Stimulated activated CD8-positive, alpha-beta memory T cell treated with anti-CD3 and anti-CD28 coated beads, Interleukin-7, amount 100 ng/mL, for 1 hour (primary cell): ENCODE measurements at places on chromosomes 2 and 18.

DNA sequence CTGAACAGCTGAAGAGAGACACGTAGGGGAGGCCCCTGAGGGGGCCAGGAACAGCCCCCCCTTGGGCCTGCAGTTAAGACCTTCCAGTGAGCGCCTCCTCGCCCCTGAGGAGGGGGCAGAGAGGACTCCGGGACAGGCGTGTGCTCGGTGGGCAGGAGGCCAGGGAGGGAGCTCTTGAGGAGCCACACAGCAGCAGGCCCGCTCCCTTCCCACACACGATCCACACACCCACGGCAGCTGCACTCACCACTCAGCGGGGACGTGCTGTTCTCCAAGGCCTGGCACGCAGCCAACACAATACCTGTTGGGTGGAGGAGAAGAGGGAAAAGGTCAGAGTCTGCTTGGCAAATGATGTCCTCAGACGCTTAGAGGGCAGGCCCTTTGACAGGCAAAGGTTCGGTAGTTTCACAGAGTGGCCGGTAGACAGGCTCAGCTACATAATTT, 39.0 kb downstream of the TGFA start:
- DNase-seq = no peak

- DNase-seq = no peak
Measured at GRCh38 chr18:59870623-59871130, 29.1 kb upstream of the PMAIP1 start.

DNA sequence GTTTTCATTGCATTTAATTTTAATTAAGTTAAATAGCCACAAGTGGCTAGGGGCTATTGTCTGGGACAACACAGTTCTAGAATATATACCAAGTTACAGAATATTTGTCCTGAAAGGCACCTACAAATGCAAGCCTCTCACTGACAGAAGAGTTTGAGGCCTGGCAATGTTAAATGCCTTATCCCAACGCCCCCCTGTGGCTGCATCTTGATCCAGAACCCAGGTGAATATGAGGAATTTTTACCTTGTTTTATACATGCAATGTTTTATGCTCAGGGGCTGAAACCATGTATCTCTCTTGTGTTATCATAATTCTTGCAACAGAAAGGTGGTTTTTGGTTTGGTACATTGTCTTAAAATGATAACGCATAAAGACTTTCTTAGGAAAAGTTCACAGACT, 71.8 kb upstream of the SEC11C start:
- no peak for DNase-seq

GRCh38 chr18:61459896-61460648, 126.8 kb downstream of the CDH20 start:
- DNase-seq = no peak

DNA sequence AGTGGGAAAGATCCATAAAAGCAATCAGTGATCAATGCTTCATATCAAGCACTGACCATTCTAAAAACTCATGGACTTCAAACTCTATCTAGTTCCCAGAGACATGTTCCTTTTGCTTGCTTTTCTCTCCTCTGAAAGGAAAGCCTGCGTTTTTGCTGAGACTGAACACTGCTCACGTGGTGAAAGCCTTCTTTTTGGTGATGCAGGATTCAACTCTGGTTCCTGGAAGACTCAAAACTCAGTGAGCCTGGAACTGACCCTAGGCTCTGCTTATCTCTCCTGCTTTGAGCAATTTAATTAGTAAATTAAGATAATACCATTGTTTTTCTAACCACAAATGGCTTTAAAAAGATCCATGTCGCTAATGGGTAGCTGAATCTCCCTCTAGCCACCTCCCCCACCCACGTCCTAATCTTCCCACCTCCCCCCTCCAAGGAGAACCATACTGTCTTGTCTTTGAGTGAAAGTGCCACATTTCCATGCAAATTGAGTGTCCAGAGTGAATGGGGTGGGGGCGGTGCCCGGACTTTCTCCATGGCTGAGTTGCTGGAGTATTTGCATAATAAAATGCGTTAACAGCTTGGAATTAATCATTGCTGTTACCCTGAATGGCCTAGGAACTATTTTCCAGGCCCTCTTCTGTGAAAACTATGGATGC, 130.5 kb downstream of the BCL11A start:
- no peak for DNase-seq

DNA sequence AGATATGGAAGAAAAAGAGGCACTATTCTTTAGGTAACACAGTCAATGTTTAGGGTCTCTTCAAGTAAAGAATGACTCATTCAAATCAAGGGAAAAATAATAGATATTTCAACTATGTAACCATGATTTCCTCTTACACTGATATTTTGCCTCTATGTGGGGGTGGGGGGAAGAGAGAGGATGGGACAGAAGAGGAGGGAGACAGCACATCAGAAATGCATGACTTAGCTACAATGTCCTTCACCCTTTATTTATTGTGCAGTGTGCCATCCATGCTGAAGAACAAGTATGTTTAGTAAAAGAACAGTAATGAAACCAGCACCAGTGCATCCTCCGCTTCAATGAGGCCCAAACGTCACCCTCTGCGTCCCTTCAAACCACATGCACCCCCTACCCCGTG, 204.8 kb downstream of the HDAC4 start:
- DNase-seq = no peak

GRCh38 chr2:171490577-171490976, 31.7 kb upstream of the CYBRD1 start:
- no peak for DNase-seq

DNA sequence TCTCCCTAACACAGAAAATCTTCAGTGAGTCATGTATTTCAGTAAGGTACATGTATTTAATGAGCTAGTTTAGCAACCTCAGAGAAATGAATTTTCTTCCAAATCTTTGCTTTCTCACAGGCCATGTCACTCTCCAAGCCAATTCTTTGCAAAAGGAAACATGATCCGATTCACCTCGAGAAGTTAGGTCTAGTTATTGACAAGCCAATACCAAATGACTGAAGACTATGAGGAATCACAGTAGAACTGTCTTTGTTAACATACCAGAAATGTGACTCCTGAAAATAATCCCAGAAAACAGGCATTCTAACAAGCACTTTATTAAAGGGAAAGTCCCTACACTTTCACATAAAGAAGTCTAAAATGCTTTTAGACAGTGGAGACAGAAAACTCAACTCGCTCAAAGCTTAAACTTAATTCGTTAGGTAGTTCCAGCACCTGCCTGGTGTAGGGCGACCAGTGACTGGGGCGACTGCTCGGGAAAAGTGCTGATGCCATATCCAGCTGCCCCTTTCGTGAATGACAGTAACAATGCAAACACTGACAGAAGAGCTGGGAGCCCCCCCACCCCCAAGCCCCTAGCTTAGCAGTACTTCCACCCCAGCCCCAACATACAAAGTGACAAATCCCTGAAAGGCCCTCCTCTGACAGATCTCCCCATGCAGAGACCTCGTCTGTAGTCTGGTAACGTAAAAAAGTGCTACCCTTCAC, 1.8 kb downstream of the MEMO1 start:
- no peak for DNase-seq

- no peak for DNase-seq
Measured at GRCh38 chr2:107529146-107529545, 297.5 kb upstream of the RGPD4 start.

GRCh38 chr2:221468317-221468716, 103.8 kb downstream of the EPHA4 start:
- no peak for DNase-seq

DNA sequence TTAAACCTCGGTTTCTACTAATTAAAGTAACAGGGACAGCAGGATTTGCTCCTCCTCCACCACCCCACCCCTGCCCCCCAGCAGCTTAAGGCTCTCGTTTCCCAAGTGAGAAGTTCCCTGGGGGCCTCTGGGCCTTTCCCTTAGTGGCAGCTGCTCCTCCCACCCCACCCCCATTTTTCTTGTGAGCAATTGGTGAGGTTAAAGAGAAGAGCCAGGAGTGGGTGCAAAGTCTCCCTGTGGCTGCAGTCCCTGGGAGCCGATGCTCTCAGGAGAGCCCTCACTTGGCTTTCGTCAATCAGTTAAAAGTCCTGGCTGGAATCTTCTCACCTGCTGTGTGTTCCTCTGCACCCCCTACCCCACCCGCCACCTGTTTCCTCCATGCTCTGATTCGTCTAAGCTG, 48.7 kb upstream of the AGAP1 start:
- DNase-seq = no peak

DNA sequence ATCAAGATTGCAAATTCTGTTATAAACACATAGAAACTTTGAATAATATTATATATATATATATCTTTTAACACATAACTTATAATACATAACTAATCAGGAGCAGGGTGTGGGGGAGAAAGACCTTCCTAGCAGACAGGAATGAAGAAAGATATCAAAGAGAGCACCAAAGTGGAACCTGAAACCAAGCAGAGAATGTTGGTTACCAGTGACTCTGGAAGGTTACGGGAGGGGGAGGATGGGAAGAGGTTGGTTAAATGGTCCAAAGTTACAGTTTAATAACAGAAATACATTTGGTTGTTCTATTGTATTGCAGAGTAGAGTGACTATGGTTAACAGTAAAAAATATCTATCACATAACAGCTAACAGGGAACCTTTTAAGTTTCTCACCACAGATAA, 366.7 kb downstream of the LRRTM4 start:
- DNase-seq = no peak

DNA sequence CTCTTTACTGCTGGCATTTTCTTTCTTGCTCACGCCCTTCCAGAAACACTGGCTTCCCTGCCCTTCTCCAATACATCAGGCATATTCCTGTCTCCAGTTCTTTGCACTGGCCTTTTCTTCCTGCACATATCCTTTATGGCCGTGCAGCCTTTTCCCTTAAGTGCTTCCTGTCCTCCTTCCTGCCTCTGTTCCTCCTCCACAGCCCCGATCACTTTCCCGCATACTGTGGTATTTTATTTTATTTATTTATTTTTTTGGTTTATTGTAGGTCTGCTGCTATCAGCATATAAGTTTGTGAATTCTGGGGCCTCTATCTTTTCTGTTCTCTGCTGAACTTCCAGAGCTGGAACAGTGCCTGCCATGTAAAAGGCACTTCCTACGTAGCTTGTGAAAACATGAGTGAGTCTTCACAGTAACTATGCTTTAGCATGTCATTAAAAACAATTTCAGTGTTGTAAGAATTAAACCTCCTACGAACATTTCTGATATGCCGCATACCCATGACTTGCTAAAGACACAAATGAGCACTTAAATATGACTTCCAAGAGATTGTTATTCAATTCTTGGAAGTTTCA, 289.1 kb downstream of the TRIB2 start:
- DNase-seq = no peak

GRCh38 chr18:63808125-63808524, 32.9 kb downstream of the SERPINB7 start:
- DNase-seq = no peak

- DNase-seq = no peak
Measured at GRCh38 chr2:26216587-26216986, 27.8 kb downstream of the HADHA start.

DNA sequence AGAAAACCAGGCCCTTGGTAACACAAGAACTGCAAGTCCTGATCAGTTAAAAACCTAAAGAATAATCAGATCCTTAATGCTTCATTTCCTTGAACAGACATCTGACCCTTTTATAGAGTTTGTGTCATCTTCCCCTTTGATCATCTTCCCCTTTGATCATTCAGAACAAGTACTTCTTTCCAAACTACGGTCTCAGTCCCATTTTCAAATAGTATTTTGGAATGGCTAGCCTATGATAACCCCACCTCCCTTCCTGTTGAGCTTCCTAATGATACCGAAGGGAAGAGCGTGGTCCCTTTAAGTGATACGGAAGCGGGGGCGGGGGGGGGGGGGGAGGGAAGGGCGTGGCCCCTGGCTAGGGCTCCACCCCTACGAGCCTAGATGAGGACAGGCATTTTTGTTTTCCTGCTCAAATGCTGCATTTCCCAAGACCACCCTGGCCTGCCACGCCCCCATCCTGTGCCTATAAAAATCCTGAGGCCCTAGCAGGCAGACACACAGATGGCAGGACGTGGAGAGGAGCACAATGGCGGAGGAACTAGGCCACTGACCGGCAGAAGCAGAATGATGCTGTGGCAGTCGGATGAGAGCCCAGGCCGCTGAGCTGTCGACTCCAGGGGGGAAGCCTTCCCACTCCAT, 24.1 kb upstream of the CHRNA1 start:
- DNase-seq = no peak

DNA sequence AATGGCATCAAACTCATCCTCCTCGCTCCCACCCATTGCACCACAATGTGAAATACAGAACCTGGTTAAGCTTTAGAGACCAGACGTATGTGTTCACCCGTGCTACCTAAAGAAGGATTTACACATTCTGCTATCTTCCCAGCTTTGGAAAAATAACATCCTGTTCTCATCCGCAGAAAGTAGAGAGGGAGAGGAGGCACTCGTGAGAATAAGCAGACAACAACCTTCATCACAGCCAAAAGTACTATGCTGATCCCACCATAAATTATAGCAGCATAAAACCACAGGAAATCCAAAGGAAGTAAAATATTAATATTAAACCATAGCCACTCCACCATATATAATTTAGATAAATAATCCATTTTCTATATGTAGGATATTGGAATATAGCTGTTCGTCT, 111.7 kb upstream of the NRP2 start:
- no peak for DNase-seq

- DNase-seq = no peak
Measured at GRCh38 chr2:234988491-234988890, 36.7 kb downstream of the SH3BP4 start.

DNA sequence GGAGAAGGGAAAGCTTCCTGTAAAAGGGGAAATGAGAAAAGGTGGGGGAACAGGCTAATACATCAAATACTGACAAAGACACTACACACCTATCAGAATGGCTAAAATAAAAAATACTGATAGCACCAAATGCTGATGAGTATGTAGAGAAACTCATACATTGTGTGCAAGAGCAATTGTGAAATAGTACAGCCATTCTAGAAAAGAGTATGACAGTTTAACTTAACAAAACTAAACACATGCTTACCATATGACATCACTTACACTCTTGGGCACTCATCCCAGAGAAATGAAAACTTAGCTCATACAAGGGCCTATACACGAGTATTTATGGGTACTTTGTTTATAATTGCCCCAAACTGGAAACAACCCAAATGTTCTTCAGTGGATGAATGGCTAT, 53.4 kb downstream of the ZNF638 start:
- DNase-seq = no peak

DNA sequence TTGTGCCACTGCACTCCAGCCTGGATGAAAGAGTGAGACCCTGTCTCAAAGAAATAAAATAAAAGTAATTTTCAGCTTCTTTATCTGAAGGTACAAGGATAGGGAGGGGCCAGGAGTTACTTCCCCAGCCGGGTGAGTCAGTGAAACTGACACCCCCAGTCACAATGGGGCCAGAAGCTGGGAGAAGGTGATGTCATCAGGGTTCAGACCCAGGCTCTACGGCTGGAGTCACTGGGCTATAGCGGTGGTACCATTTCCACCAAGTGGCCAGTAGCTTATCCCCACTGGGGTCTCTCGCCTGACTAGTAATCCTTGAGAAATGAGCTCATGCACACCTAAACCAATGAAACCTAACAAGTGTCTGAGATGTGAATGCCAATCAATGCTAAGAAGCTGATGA, 107.9 kb downstream of the ALPK2 start:
- no peak for DNase-seq

DNA sequence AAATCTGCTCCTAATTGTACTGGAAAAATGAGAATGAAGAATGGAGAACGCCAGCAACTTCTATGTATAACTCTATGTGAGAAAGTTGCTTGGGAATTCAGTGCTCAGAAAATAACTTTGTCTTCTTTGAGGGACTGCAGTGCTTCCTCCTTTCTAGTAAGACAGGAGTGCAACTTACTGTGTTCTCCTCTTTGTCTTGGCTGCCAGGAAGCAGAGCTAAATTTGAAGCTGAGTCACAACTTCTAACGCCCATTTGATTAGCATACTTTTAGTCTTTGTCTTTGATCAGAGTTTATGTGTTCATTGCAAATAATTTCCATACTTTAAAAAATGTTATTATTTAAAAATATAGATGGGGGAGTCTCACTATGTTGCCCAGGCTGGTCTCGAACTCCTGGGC, 6.6 kb downstream of the ARHGAP25 start:
- no peak for DNase-seq

GRCh38 chr2:30398084-30398873, 48.8 kb upstream of the LCLAT1 start:
- no peak for DNase-seq
